ENCODE measurements at places on chromosomes 2 and 18.

DNA sequence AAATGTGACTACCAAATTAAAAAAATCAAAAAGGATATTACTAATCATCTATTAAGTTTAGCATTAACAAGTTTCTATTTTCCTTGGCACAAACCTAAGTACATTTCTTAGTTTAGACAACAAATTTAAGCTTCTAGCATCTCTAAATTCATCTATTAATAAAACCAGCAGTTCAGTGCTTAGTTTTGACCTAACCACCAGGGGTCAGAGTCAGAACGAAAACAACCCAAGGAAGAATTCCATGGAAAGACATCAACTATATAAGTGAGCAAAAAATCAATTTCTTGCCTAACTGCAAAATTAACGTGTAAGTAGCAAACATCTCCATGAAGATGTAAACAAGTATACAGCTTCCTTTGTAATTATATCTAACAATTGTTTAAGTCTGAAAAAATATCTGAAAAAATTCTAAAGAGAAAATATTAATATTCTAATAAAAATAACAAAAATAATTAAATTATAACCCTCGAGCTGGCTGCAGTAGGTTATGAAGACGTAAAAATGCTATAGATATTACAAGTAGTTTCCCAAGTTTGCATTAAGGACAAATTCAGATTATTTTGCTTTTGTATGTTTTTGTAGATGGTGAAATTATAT, 83.7 kb downstream of the CERKL start:
- no peaks in the 10 kb centered on the region for H3K36me3 ChIP-seq
- H3K4me3 ChIP-seq: no peak overlapping the region
- no peak overlapping the region for H3K27ac ChIP-seq
- DNase-seq: no peak
- peaks cover 22% of the 10 kb centered on the region for H3K27me3 ChIP-seq

- DNase-seq: no peak
- H3K27me3 ChIP-seq: no peaks in the 10 kb centered on the region
- H3K27ac ChIP-seq: no peak overlapping the region
- no peaks in the 10 kb centered on the region for H3K36me3 ChIP-seq
These were observed 1306.7 kb upstream of the CELF4 start for GRCh38 chr18:38872342-38872741.

DNA sequence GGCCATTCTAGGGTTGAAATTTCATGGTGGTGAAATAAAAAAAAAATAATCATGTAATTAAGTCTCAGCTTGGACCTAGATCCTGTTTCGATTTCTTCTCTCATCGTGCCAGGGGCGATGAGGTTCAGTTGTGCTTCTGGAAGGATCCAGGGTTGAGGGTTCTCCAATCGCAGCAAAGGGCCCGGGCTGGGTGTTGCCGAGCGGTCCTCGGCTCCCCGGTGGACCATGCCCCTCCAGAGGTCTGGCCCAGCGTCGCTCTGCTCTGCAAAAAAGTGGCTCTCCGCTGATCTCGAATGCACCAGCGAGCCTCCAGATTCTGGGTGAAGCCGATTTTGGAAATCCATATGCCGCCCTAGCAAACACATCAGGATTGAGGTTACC, 39.0 kb downstream of the EN1 start:
- no peaks in the 10 kb centered on the region for H3K36me3 ChIP-seq
- peak overlapping the region; percentile 14 for H3K4me3 ChIP-seq
- no peak overlapping the region for H3K27ac ChIP-seq
- H3K4me1 ChIP-seq: no peaks in the 10 kb centered on the region
- peaks cover 63% of the 10 kb centered on the region for H3K27me3 ChIP-seq
- no peak for DNase-seq

GRCh38 chr2:99338029-99338585, 918 bp downstream of the EIF5B start:
- H3K36me3 ChIP-seq: no peaks in the 10 kb centered on the region
- H3K4me1 ChIP-seq: peaks cover 61% of the 10 kb centered on the region
- DNase-seq: no peak
- H3K4me3 ChIP-seq: peak overlapping the region; percentile 81

DNA sequence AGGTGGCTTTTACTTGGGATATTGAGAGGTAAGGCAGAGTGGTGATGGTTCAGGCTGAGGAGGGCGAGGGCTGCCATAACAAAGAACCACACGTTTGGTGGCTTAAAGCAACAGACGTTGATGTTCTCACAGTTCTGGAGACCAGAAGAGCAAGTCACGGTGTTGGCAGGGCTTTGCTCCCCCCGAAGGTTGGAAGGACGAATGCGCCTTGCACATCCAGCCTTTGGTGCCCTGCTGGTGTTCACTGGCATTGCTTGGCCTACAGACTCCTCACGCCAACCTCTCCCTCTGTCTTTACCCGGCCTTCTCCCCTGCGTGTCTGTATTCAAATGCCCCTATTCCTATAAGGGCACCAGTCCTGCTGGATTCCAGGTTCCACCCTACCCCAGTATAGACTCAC, 125.4 kb downstream of the TPO start:
- H3K27ac ChIP-seq: no peak overlapping the region
- no peaks in the 10 kb centered on the region for H3K36me3 ChIP-seq
- no peak overlapping the region for H3K4me3 ChIP-seq

DNA sequence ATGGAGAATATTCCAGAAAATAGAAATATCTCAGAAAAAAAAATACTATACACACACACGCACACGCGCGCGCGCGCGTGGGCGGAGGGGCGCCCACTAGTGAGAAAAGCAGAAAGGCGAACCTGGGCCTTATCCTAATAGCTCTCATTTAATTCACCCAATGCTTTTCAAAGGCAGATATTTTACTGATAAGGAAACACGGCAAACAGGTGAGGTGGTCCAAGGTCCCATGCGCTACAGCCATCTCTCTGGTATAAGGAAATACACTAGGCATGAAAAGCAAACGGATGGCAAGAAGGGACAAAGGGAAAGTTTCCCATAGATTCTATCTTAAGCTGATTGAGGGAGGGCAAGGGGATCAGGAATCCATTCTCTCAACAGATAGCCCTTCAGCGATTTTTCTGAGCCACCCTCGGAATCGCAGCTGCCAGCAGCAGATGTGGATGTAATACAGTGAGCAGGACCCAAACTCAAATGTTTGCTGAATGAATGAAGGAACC, 136.7 kb downstream of the TMEM247 start:
- H3K4me3 ChIP-seq: peak overlapping the region; percentile 56
- H3K4me1 ChIP-seq: peaks cover 22% of the 10 kb centered on the region
- peak overlapping the region; percentile 89 for H3K27ac ChIP-seq
- no peaks in the 10 kb centered on the region for H3K27me3 ChIP-seq

- peaks cover 4% of the 10 kb centered on the region for H3K4me1 ChIP-seq
- H3K27me3 ChIP-seq: peaks cover 8% of the 10 kb centered on the region
- no peak overlapping the region for H3K4me3 ChIP-seq
- no peak overlapping the region for H3K27ac ChIP-seq
These were observed 40.5 kb downstream of the ABCG8 start for GRCh38 chr2:43879261-43879660.

DNA sequence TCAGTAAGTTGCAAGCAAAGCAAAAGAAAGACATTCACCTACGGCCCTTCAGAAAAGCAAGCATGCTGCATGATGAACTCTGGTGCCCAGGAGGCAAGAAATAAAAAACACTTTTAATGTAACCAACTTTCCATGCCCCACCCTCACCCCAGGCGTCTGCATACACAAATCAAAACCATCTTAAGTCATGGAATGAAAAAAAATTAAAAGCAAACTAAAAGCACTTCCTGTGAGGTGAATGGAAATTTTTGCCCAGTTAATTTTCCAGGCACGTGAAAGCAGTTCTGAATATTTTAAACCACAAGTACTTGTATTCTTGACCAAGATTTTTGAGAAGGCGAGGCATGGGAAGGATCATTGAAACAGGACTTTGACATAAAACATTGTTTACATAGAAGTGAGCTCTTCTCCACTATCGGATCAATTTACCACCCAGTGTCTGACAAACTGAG, 2.5 kb upstream of the ICOS start:
- no peak overlapping the region for H3K4me3 ChIP-seq
- H3K4me1 ChIP-seq: no peaks in the 10 kb centered on the region
- no peaks in the 10 kb centered on the region for H3K27me3 ChIP-seq
- no peak for DNase-seq
- H3K27ac ChIP-seq: no peak overlapping the region
- H3K36me3 ChIP-seq: no peaks in the 10 kb centered on the region

- H3K4me1 ChIP-seq: peaks cover 19% of the 10 kb centered on the region
- no peak overlapping the region for H3K27ac ChIP-seq
- no peak overlapping the region for H3K4me3 ChIP-seq
- H3K36me3 ChIP-seq: no peaks in the 10 kb centered on the region
- H3K27me3 ChIP-seq: no peaks in the 10 kb centered on the region
These were observed 217.1 kb downstream of the PTPRM start for GRCh38 chr18:7784171-7784570.

DNA sequence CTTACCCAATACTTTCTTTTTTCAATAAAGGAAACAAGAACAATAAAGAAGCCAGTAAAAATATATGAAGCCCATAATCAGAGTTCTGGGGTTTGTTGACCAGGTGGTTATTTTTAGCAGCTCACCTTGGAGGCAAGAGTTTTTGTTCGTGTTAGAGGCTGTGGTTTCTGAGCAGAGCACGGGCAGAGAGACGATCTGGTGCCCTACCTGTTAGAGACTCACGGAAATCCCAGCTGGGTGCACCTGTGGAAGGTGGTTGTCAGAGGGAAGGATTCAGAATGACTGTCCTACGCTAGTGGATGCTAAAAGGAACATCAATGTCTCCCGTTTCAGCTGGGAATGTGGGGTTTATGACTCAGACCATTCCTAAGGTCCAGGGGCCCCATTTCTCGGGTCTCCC, 87.6 kb downstream of the NRP2 start:
- no peak overlapping the region for H3K27ac ChIP-seq
- no peaks in the 10 kb centered on the region for H3K36me3 ChIP-seq
- H3K4me3 ChIP-seq: no peak overlapping the region
- DNase-seq: no peak

DNA sequence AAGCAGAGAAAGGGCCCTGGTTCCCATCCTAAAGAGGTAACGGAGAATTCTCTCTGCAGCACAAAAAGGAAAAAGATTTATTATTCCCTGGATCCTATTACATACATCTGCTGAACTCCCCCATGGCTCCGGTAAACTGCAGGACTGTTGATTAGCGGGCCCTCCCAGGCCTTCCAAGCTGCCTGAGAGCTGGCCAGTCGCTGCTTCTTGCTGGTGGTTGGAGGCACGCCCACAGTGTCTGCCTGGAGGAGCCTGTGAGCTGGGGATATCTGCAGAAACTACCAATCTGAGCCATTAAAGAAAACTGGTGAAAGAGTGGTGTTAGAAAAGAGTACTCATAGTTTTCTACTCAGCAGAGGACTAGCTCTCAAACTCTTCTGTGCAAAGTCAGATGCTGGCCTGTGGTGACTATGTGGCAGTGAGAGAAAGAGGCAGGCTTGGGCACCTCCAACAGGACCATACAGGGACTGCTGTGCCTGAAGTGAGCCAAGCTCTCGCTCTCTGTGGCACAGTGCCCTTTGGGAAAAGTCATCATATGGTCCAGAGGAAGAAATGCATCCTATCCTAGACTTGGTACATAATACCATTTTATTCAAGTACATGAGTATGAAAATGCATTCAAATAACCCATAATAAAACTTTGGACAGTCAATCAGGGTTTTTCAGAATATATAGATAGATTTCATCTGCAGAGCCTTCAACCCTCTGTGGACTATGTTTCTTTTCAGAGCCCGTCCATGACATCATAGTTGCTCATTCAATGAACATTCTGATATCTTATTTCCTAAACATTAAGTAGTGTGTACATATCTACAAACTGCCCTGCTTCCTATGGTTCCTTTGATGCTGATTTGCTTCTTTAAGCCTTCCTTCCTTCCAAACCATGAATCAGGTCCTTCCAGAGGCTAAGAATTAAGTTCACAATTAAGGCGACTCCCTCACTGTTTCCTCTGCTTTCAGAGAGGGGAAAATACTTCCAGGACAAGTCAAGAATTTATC, 242.0 kb upstream of the LYPD1 start:
- no peak overlapping the region for H3K4me3 ChIP-seq
- no peaks in the 10 kb centered on the region for H3K36me3 ChIP-seq
- H3K27ac ChIP-seq: no peak overlapping the region
- no peaks in the 10 kb centered on the region for H3K4me1 ChIP-seq
- DNase-seq: no peak

- DNase-seq: no peak
- no peaks in the 10 kb centered on the region for H3K36me3 ChIP-seq
- H3K4me3 ChIP-seq: no peak overlapping the region
- H3K27ac ChIP-seq: no peak overlapping the region
- H3K4me1 ChIP-seq: peaks cover 14% of the 10 kb centered on the region
These were observed 19.6 kb downstream of the UGP2 start for GRCh38 chr2:63861220-63861822.

DNA sequence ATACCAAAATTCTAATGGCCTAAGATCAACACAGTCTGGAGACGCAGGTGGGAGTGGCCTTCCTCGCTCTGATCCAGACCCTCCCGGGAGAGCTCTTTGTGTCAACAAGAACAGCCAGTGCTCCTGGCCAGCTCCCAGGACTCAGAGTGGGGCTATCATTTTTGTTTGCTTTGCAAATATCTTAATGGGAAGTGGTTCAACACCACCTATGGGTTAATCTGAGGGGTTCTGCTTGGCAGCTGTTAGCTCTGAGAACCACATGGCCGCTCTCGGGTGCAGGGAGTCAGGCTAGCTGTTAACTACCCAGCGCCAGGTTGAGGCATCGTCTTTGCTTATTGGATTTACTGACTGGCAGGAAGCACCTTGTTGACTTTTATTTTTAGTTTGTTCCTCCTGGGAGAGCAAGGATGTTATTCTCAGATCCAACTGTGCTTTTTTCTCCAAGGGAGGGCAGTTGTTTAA, 184.8 kb upstream of the SP5 start:
- peak; percentile 82 for DNase-seq
- no peaks in the 10 kb centered on the region for H3K36me3 ChIP-seq
- H3K27ac ChIP-seq: peak overlapping the region; percentile 29
- H3K4me1 ChIP-seq: peaks cover 4% of the 10 kb centered on the region
- H3K27me3 ChIP-seq: no peaks in the 10 kb centered on the region
- no peak overlapping the region for H3K4me3 ChIP-seq

- no peak for DNase-seq
- no peak overlapping the region for H3K27ac ChIP-seq
- H3K27me3 ChIP-seq: no peaks in the 10 kb centered on the region
- no peak overlapping the region for H3K4me3 ChIP-seq
These were observed 432.4 kb downstream of the DCDC2C start for GRCh38 chr2:4135765-4136164.

DNA sequence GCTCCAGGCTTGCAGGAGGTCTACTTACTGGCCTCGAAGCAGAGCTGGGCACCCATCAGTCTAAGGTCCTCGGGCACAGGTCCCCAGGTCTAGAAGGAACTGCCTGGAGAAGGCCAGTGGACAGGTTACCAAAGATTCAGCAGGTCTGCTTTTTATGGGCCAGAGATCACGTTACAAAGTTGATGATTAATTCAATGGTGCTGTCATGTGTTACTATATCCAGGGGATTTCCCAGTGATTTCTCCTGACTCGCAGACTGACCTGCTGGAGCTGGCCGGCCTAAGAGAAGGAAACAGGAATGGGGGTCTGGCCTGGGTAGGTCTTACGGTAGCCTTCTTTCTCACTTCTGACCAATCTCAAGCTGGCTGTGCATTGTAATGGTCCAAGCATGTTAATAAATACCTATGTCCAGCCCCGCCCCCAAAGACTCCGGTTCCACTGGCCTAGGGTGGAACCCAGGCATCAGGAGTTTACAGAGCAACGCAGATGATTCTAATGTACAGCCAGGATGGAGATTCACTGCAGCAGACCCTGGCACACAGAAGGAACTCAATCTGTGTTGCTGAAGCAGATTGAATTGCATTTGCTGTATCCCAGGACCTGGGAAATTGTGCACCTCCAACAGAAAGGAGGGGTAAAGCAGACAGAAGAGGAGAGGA, at the start of gene NEURL3:
NEURL3 (minus strand) TSS at position 127 of the 659 bp plus-strand sequence; CDS start at position 56, 71 bp downstream.
- H3K4me1 ChIP-seq: peaks cover 18% of the 10 kb centered on the region
- H3K4me3 ChIP-seq: no peak within 1 kb of the TSS
- no peaks in the 10 kb centered on the region for H3K36me3 ChIP-seq
- peaks cover 5% of the 10 kb centered on the region for H3K27me3 ChIP-seq
- no peak within 1 kb of the TSS for H3K27ac ChIP-seq

Measured in heart left ventricle (tissue), 16 donors.